Purkinje cell (primary cell): ENCODE measurements at places on chromosomes 6 and 20. TPM values are rescaled to one million over a fixed set of nuclear protein-coding genes. Genes with fewer than 3 reads are reported as not detected.

The HLA-DRA gene
- polyA plus RNA-seq, result 1.1 TPM in 1 of 2 replicates, not detected in the other

The SLC2A10 gene
- polyA plus RNA-seq, result 0.28 TPM in 1 of 2 replicates, not detected in the other

The C6orf58 gene
- 1.5 TPM in 1 of 2 replicates, not detected in the other for polyA plus RNA-seq

The MAP7 gene
- 5.3 and 6.3 TPM in 2 replicates for polyA plus RNA-seq
